Stimulated activated CD4-positive, alpha-beta T cell treated with anti-CD3 and anti-CD28 coated beads, Interleukin-15, amount 100 ng/mL, for 48 hours (primary cell): ENCODE measurements at places on chromosomes 11 and 22.

GRCh38 chr11:66595245-66595904 is 2.4 kb downstream of the CCS start:
- DNase-seq: no peak

GRCh38 chr11:75337195-75337654 is 14.2 kb downstream of the ARRB1 start:
- no peak for DNase-seq

DNA sequence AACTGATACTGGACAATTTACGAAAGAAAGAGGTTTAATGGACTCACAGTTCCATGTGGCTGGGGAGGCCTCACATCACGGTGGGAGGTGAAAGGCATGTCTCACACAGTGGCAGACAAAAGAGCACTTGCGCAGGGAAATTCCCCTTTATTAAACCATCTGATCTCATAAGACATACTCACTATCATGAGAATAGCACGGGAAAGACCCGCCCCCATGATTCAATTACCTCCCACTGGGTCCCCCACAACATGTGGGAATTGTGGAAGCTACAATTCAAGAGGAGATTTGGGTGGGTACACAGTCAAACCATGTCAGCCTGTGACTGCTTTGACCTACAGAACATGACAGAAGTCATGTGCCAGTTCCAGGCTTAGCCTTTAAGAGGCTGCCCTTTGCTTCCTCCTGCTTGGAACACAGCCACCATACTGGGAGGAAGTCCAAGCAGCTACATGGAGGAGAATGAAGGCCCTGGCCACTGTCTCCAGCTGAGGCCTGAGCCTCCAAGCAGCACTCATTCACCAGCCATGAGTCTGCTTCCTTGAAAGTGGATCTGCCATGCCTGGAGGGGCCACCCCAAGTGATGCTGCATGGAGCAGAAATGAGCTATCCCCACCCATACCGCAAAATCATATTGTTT is 10.9 kb upstream of the GAL start:
- no peak for DNase-seq

GRCh38 chr11:67354075-67355022 is 1.0 kb upstream of the POLD4 start:
- DNase-seq: no peak

GRCh38 chr11:63375434-63375833 is 5.8 kb downstream of the SLC22A9 start:
- DNase-seq: no peak

- no peak for DNase-seq
Measured at GRCh38 chr11:44535191-44535980, 30.1 kb upstream of the CD82 start.
